ENCODE measurements at places on chromosomes 7 and 10.

- peak; percentile 63 for DNase-seq
Observed at GRCh38 chr7:18352339-18353255, 143.0 kb upstream of the HDAC9 start.

DNA sequence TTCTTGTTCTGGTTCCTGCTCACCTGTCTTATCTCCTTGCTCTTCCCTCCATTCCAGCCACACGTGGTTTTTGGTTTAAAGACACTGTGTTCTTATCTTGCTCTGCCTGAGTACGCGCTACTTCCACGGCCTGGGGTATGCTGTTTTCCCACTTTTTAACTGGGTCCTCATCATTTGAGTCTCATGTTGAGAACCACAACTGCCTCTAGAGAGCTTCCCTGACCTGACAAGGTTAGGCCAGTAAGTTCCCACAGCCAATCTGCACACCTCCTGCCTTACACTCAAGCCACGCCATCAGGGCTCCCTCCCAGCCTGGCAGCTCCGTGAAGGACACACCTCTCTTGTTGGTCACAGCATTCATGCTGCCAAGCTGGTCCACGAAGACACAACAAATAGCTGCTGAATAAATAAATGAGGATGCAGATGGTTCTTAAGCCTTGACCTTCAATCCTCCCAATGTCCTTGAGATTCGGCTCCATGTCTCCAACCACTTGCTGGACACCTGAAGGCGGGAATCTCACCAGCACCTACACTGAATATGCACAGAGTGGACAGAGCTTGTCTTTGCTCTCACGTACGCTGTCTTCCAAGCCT lies 201.7 kb upstream of the KLF14 start:
- no peak for DNase-seq

DNA sequence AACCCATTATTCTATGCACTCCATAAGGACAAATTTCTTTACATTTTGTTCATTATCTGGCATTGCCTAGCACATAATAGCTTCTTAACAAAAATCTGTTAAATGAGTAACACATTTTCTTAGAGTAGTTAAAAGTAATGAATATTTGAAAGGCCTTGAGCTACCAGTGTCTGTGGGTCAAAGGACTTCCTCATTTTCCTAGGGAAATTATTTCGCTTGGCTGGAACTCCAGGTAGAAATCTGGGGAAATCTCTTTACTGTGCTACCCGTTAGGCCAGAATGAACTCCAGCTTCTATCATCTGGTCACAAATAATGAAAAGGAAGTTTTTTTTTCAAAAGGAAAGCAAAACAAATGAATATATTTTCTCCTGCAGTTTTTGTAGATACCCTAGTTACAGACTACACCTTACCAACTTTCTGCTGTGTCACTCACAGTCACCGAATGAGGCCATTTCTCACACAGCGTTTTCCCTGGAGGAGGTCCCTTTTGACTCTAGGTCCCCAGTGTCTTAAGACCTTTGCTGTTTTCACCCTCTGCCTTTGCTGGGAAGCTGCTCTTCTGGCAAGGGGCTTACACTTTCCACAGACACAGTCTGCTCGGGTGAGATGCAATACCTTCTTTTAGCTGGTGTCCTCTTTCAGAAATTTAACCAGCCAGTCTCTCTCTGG lies 1.6 kb downstream of the SAMD9L start:
- DNase-seq: no peak

GRCh38 chr7:39617005-39617404 lies 6.4 kb upstream of the RALA start:
- DNase-seq: no peak

- DNase-seq: peak; percentile 29
Observed at GRCh38 chr7:36192053-36192824, 39.2 kb downstream of the EEPD1 start.

DNA sequence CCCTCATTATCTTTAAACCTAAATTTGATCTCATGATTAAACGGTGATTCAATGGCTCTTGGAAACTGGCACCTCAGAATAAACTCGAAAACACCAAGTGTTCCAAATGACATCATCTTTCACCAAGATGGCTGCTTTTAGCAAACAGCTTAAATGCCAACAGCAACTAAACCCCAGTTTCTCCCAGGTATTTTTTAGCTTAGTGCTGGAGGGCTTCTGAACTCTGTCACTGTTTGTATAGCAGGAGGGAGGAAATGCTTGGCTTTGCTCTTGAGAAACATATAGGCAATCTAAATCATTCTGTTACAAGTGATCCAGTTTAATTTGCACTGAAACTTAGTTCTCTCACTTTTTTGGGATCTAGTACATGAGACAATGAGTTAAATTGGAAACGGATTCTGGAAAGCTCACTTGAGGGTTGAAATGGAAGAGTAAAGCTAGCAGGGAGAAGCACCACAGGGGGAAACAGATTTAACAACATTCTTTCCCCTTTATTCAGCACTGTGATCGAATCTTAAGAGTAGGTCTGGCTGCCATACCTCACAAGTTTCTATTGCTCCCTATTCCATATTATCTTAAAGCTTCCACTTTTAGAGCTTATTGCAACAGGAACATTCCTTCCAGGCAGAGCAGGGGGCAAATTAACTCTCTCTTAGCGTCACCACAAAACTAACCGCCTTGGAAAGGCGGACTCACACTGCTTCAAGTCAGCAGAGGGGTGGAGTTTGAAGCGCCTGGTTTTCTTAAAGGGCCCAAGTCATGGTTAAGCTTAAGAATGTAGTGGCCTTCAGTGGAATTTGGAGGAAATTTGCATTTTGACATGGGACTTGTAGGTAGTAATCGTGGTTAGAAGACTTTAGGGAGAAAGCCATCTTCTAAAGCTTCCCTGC lies 1.8 kb upstream of the CCDC6 start:
- DNase-seq: peak; percentile 65

DNA sequence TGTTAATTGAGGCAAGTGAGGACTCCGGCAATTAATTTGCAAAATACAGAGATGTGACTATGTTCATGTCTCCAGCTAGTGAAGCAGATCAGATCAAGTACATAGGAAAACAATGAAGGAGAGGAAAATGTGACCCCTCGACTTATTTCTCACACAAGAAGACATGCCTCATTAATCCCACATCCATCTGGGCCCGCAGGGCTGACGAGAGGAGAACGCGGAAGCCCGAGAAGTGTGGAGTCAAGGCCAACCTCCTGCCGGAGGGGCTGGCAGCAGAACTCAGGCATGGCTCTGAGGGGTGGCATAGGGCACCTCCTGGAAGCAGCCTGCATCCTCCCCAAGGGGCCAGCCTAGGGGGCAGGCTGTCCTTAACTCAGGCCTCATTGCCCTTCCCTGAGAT lies 54.4 kb downstream of the ZNF503 start:
- DNase-seq: no peak

GRCh38 chr7:130309986-130310385 lies 17.0 kb downstream of the CPA4 start:
- DNase-seq: no peak

GRCh38 chr10:131947631-131948347 lies 33.9 kb downstream of the BNIP3 start:
- DNase-seq: no peak

- DNase-seq: no peak
Observed at GRCh38 chr7:34463830-34464229, 194.2 kb upstream of the NPSR1 start.

- peak; percentile 6 for DNase-seq
Observed at GRCh38 chr10:78139341-78139740, 105.7 kb downstream of the RPS24 start.

- DNase-seq: no peak
Observed at GRCh38 chr10:124612611-124613498, 131.3 kb downstream of the FAM53B start.

- no peak for DNase-seq
Observed at GRCh38 chr10:14304046-14304445, 26.7 kb downstream of the FRMD4A start.

- no peak for DNase-seq
Observed at GRCh38 chr7:89621925-89622641, 532.2 kb upstream of the STEAP1 start.

DNA sequence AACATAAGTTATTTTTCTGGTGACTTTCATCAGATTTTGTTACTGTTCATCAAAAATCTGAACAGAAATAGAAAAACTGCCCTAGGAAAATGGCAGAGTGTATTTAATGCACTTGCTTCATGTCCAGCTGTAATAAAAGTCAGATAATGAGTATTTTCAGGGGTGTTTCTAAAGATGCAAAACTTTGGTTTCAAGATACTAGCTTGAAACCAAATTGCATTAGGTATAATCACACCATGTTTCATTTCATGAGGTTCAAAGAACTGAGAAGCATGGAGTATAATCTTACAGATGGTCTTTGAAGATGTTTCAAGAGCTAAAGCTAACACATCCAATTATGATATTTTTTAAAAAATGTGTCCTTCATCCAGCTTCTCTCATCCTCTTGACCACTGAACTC lies 128.9 kb downstream of the NRCAM start:
- DNase-seq: no peak

DNA sequence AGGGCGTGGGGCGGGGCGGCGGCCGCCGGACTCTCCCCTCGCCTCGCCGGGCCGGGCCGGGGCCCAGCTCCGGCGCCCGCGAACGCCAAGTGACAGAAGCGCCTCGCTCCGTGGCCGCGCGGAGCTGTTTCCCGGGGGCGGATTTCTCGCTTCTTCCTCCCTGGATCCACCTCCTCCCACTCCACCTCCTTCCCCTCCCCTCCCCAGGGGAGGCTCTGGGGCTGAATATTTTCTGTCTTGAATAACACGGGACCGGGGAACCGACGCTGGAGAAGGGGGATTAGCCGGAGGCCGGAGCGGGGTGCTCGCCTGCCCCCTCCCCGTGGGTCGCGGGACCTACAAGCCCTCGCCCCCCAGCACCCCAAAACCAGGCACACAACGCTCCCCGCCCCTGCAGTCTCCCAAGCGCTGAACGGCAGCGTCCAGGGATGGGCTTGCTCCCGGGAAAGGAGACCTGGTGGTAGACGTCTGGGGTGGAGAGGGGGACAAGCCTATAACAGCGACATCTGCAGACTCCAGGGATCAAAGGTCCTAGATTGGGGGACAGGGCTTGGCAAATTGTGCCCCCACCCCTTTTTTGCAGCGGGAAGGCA lies at the start of gene ARHGAP21:
TSS of gene ARHGAP21 (minus strand) at position 100 of the 593 bp plus-strand sequence. CDS start 1,988 bp downstream, outside the sequence.
- peak; percentile 83 for DNase-seq

GRCh38 chr10:77043420-77043763 lies 594.2 kb downstream of the KCNMA1 start:
- DNase-seq: no peak

DNA sequence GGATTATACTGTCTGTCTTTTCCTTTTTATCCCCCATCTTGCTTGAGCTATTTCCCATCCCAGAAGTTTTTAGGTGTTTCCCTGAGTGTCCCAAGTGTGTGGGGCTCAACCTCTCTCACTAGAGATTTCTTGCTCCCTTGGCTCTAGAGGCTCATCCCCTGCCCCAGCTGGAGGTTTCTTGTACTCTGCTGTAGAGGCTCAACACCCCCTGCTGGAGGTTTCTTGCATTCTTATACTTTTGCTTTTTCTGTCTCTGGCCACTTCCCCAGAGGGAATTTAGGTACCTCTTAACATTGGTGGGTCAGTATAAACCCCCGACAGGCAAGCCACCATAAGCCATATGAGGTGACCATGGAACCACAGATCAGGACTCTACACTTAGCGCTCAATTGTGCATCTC lies 114.2 kb upstream of the FAM3C start:
- no peak for DNase-seq

- no peak for DNase-seq
Observed at GRCh38 chr7:139703487-139704307, 74.1 kb downstream of the HIPK2 start.

DNA sequence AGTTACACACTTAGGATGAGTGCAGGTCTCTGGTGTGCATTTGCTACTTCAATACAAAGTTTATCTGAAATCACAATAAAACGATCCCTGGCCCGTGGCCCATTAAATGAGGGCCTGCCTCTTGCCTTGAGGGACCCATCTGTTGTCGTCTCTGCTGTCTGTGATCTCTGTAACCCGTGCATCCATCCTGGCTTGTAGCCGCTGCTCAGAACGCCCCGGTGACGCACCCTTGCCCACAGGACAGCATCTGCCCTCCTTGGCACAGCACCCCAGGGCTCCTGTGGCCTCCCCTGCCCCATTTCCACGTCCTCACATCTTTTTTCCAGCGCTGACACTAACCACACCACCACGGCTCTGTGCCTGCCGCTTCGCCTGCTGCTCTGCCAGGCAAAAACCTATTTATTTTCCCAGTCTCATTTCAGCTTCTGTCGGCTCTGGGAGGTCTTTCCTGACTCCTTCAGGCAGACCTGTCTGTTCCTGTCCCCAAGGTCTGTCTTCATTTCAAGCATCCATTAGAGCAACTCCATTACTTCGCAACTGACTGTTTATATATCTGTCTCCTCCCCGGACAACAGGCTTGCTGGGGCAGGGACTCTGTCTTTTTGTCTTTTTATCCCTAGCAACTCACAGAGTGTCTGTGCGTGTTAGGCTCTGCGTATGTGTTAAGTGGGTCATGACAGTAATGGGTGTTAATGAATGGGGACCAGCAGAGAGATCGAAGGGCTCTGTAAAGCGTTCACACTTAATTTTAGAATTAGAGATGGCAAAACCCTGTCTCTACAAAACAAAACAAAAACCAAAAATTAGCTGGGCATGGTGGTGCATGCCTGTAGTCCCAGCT lies 16.4 kb downstream of the CARD11 start:
- no peak for DNase-seq

DNA sequence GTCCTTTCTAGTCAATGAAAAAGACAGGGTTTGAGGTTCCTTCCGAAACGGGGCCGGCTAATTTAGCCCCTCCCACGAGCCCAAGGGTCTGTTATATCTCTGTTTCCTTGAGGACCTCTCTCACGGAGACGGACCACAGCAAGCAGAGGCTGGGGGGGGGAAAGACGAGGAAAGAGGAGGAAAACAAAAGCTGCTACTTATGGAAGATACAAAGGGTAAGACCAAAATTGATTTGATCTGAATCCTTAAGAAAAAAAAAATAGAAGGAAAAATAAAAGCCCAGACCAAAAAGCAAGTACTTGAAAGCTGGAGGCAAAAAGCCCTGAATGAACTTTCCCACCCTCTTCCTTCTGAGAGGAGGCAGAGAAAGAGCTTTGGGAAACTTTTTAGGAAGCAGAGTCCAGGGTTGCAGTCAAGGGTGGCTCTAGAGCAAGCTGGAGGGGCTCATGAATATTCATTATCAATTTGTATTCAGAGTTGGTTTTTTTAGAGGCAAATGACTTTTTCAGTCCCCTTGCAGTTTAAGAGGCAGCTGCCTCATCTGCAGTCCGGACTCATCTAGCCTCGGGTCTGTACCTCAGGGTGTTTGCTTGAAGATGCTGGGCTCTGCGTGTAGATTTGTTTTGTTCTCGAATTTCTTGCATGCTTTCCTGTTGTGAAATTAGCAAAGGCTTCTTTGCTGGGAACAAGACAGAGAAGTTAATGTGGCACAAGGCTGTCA lies at the start of gene ENTPD1:
TSS of gene ENTPD1 (plus strand) at position 123 of the 721 bp plus-strand sequence. CDS start at position 200, 77 bp downstream.
- peak; percentile 44 for DNase-seq

GRCh38 chr7:149846021-149846420 lies 7.8 kb downstream of the ZNF862 start:
- DNase-seq: no peak

- DNase-seq: no peak
Observed at GRCh38 chr10:110376021-110376766, 71.5 kb upstream of the SMNDC1 start.

Measured in midbrain (tissue), 1 donor.